Breast epithelium (tissue), 4 donors: ENCODE measurements at places on chromosomes 12 and 14. TPM values are rescaled to one million over a fixed set of nuclear protein-coding genes. Genes with fewer than 3 reads are reported as not detected.
A peak's percentile ranks its signal among the peaks of the same experiment; 100 is the strongest.

GRCh38 chr14:76546426-76547221 is 170.7 kb downstream of the ESRRB start:
- DNase-seq = no peak
- no peaks in the 10 kb centered on the region for H3K36me3 ChIP-seq
- no peak overlapping the region for H3K4me3 ChIP-seq
- no peak overlapping the region for H3K27ac ChIP-seq
- no peaks in the 10 kb centered on the region for H3K27me3 ChIP-seq

DNA sequence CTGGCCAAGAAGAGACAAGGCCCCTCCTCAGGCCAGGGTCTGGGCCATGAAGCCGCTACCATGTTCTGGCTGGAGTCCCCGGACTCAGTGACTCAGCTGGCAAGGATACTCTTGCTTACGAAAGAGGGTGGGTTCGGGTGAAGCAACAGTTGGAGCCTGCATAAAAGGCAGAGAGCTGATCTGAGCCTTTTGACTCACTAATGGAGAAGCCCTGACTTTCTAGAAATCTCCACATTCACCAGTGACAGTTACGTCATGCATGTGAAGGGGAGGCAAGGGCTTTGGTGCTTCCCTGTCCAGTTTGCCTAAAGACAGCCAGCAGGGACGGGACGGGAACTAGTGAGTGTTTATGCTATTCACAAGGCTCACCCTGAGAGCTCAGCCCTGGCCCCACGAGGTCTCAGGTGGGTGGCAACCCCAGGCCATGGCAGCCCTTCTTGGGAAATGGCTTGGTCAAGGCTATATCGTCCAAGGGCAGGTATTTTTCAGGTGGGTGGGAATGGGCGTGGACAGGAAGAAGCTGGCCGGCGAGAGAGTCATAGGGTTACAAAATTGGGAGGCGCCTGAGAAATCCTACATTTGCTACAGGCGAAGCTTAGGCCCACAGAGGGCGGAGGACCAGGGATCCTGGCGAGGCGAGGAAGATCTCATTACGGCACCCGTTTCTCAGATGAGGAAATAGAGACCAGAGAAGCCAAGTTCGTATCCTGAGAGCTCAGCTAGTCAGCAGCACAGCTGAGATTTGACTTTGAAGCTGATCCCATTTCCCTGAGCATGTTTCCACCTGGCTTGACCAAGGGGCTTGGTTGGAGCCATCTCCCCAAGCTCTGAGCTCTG is 314.6 kb downstream of the BCL11B start:
- peak overlapping the region; percentile 66 for H3K27ac ChIP-seq
- DNase-seq = no peak
- no peaks in the 10 kb centered on the region for H3K27me3 ChIP-seq
- peaks cover 4% of the 10 kb centered on the region for H3K4me1 ChIP-seq

GRCh38 chr12:28568704-28569103 is 378.4 kb downstream of the CCDC91 start:
- H3K4me3 ChIP-seq = no peak overlapping the region
- no peaks in the 10 kb centered on the region for H3K36me3 ChIP-seq
- H3K27ac ChIP-seq = peak overlapping the region; percentile 75
- no peaks in the 10 kb centered on the region for H3K4me1 ChIP-seq
- DNase-seq = no peak

- no peak overlapping the region for H3K4me3 ChIP-seq
- no peak for DNase-seq
- no peaks in the 10 kb centered on the region for H3K36me3 ChIP-seq
- no peaks in the 10 kb centered on the region for H3K27me3 ChIP-seq
- H3K27ac ChIP-seq = no peak overlapping the region
These were observed 87.5 kb downstream of the PLXNC1 start for GRCh38 chr12:94235848-94236247.

- DNase-seq = no peak
- no peaks in the 10 kb centered on the region for H3K36me3 ChIP-seq
- no peak overlapping the region for H3K4me3 ChIP-seq
- no peaks in the 10 kb centered on the region for H3K4me1 ChIP-seq
These were observed 72.4 kb downstream of the ADGRD1 start for GRCh38 chr12:131025939-131026702.

GZMH gene
- 0.98 TPM for total RNA-seq

- H3K27me3 ChIP-seq = no peaks in the 10 kb centered on the region
- no peaks in the 10 kb centered on the region for H3K36me3 ChIP-seq
- no peak for DNase-seq
- no peak overlapping the region for H3K4me3 ChIP-seq
These were observed 55.8 kb downstream of the GALNT4 start for GRCh38 chr12:89468648-89469326.

GRCh38 chr14:76502638-76503037 is 126.7 kb downstream of the ESRRB start:
- H3K27me3 ChIP-seq = no peaks in the 10 kb centered on the region
- no peak overlapping the region for H3K27ac ChIP-seq
- no peaks in the 10 kb centered on the region for H3K4me1 ChIP-seq
- DNase-seq = no peak
